ENCODE measurements at places on chromosomes 7 and 10. TPM values are rescaled to one million over a fixed set of nuclear protein-coding genes. Genes with fewer than 3 reads are reported as not detected.
A peak's percentile ranks its signal among the peaks of the same experiment; 100 is the strongest.

- no peaks in the 10 kb centered on the region for H3K36me3 ChIP-seq
- peaks cover 6% of the 10 kb centered on the region for H3K4me1 ChIP-seq
- no peak overlapping the region for H3K27ac ChIP-seq
- H3K4me3 ChIP-seq = no peak overlapping the region
Measured at GRCh38 chr10:103720964-103721335, 134.4 kb downstream of the SH3PXD2A start.

Gene GIMAP5
- 48.3 TPM for total RNA-seq

DNA sequence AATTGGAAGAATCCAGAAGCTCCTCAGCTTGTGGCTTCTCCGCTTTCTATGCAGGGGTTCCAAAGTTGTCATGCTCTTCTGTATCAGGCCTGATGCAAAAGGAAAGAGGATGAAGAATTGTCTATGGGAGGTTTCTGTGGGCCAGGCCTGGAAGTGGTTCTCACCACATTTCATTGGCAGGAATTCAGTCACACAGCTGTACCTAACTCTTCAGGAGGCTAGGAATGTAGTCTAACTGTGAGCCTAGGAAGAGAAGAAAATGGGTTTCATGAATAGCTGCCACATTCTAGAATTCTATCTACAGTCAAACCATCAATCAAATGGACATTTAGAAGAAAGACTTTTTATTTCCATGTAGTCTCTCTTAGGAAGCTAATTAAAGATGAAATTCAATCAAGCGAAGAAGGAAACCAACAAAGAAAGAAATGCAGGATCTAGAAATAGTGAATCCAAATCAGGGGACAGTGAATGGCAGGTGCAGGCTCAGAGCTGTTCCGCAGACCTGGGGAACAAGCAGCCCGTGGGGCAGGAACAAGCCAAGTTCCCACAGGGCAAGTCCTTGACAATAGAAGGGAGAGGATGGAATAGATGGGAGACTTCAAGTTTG lies 25.4 kb upstream of the USP6NL start:
- no peaks in the 10 kb centered on the region for H3K36me3 ChIP-seq
- peaks cover 9% of the 10 kb centered on the region for H3K4me1 ChIP-seq
- DNase-seq = no peak
- no peak overlapping the region for H3K4me3 ChIP-seq
- peaks cover 13% of the 10 kb centered on the region for H3K27me3 ChIP-seq
- no peak overlapping the region for H3K27ac ChIP-seq

Gene CYP2C9
- total RNA-seq = 0.17 TPM

Gene DPCD
- 14.4 TPM for total RNA-seq

- H3K4me1 ChIP-seq = no peaks in the 10 kb centered on the region
- no peak overlapping the region for H3K4me3 ChIP-seq
- DNase-seq = no peak
- H3K27me3 ChIP-seq = no peaks in the 10 kb centered on the region
- no peak overlapping the region for H3K27ac ChIP-seq
- peaks cover 2% of the 10 kb centered on the region for H3K36me3 ChIP-seq
Measured at GRCh38 chr7:155327590-155328320, 30.1 kb downstream of the INSIG1 start.

DNA sequence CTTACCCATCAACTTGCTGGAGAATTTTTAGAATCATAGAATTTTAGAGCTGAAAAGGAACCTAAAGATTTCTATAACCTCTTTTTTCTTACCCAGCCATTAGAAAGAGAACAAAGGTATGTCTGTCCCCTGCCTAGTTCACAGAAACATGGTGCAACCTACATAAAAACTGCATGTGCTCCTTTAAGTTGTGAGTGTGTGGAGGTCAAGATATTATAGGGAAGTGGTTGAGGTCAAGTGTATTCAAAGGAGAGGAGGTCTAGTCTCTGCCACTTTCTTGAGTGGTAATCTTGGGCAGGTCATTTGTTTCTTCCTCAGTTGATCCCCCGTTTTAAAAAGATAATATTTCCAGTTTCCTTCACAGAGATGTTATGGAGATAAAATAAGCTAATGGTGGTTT lies 6.4 kb downstream of the UBTD1 start:
- no peak overlapping the region for H3K4me3 ChIP-seq
- no peak overlapping the region for H3K27ac ChIP-seq

DNA sequence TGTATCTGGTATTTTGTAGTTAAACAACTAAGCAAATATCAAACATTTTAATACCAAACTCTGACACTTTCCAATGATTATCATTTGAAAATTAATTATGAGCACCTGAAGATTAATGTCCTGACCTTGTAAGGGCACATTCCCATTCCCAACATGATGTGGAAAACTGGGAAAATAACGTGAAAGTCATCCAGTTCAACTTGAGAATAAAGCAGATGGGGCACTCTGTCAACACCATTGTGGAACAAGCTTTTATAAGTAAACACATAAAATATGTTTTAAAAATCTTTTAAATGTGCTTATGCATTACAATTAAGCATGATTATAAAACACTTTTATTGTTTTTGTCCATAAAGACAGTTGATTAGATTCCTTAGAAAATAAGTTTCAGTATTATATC lies 14.1 kb downstream of the STEAP2 start:
- no peak overlapping the region for H3K4me3 ChIP-seq
- H3K27ac ChIP-seq = no peak overlapping the region
- H3K4me1 ChIP-seq = no peaks in the 10 kb centered on the region
- H3K27me3 ChIP-seq = peaks cover 17% of the 10 kb centered on the region
- no peaks in the 10 kb centered on the region for H3K36me3 ChIP-seq

Gene INHBA
- total RNA-seq = not detected

DNA sequence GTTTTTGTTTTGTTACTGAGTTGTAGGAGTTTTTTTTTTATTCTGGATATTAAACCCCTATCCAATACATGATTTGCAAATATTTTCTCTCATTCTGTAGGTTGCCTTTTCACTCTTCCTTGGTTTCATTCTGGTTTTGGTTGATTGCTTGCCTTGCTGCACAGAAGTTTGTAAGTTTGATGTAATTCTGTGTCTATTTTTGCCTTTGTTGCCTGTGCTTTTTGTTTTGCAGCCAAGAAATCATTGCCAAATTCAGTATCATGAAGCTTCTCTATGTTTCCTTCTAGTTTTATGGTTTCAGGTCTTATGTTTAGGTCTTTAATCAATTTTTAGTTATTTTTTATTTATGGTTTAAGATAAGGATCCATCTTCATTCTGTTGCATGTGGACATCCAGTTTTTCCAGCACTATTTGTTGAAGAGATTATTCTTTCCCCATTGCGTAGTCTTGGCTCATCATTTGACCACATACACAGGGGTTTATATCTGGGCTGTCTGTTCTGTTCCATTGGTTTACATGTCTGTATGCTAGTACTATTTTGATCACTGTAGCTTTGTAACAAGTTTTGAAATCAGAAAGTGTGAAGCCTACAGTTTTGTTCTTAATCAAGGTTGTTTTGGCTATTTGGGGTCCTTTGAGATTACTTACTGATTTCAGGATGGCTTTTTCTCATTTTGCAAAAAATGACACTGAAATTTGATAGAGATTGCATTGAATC lies 26.4 kb downstream of the BMPR1A start:
- no peak for DNase-seq
- no peaks in the 10 kb centered on the region for H3K27me3 ChIP-seq
- no peak overlapping the region for H3K27ac ChIP-seq
- H3K36me3 ChIP-seq = peaks cover 20% of the 10 kb centered on the region
- H3K4me3 ChIP-seq = no peak overlapping the region

DNA sequence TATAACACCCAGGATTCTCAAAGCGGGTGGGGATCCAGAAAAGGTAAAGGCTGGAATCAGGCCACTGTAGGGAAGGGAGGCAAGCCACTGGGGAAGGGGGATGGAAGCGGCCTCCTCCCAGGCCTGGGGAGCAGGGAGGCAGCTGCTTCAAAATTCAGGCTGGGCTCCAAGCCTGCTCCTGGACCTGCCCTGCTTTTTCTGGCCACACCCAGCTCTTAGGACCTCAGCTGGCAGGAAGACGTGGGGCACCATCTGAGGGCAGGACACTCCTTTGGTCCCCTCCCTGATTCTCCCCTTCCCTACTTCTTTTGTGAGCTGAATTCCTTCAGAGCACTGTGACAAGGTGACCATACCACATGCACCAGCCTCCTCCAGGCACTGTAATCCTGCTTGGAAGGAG lies 4.6 kb upstream of the LBX1 start:
- H3K4me3 ChIP-seq = no peak overlapping the region
- H3K36me3 ChIP-seq = no peaks in the 10 kb centered on the region
- no peak overlapping the region for H3K27ac ChIP-seq
- peaks cover 72% of the 10 kb centered on the region for H3K27me3 ChIP-seq
- H3K4me1 ChIP-seq = peaks cover 20% of the 10 kb centered on the region

Gene ACSM6
- not detected for total RNA-seq

GRCh38 chr7:107924841-107925504 lies 34.0 kb downstream of the DLD start:
- no peak overlapping the region for H3K27ac ChIP-seq
- H3K36me3 ChIP-seq = peaks cover 42% of the 10 kb centered on the region
- H3K27me3 ChIP-seq = no peaks in the 10 kb centered on the region
- H3K4me3 ChIP-seq = no peak overlapping the region
- no peak for DNase-seq

GRCh38 chr10:69048103-69048502 lies 39.8 kb upstream of the SRGN start:
- H3K27me3 ChIP-seq = no peaks in the 10 kb centered on the region
- H3K4me3 ChIP-seq = no peak overlapping the region
- peak overlapping the region; percentile 97 for H3K27ac ChIP-seq

Gene NPTX2
- total RNA-seq = not detected

Gene C10orf105
- total RNA-seq = 0.76 TPM

DNA sequence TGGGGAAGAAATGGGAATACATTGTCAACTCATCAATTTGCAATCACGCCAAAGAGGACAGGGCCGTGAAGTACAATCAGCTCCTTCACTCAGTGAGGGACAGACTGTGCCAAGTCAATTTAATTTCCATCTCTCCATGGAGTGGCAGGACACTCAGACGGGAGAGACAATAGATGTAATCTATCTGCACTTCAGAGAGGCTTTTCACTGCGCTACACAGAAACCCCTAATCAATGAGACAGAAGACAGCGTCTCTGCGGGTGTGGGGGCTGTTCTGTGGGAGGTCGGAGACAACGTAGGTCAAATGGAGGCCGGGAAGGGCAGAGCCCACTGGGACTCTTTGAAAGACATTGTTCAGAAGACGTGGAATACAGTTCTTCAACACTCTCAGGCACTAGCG lies 541.0 kb upstream of the ADARB2 start:
- H3K27ac ChIP-seq = no peak overlapping the region
- no peaks in the 10 kb centered on the region for H3K4me1 ChIP-seq
- H3K27me3 ChIP-seq = no peaks in the 10 kb centered on the region
- no peaks in the 10 kb centered on the region for H3K36me3 ChIP-seq
- DNase-seq = no peak

Gene ZFAND4
- total RNA-seq = 11.9 TPM

DNA sequence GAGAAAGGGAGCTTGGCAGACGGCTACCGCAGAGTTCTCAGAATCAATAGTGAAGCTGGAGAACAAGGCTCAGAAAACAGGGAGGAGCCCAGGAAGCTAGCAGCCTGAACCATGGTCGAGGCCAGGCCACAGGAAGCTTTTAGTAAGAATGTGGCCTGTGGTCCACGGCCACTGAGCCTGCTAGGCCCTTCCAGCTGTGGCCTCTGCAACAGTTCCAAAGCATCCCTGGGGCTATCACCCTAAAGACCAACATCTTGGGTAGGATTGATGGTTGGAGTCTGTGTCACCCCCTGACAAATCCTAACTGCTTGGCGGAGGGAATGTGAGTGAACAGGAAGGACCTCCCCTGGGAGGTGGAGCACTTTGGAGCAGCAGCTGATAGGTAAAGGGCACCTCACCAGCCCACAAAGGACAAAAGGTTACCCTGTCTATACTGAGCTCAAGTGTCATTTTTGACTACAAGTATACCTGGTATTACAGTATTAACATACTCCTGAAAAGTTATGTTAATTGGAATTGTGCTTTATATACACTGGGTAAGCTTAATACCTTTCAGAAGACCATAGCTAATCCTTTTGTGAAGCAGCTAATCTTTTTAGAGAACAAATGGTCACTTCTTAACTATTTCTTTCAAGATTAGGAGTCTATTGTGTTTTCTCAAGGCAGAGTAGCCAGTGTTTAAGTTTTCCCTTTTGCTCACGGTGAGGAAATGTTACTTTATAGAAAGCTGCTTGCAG lies 18.7 kb downstream of the PTPRE start:
- H3K27me3 ChIP-seq = no peaks in the 10 kb centered on the region
- no peak overlapping the region for H3K27ac ChIP-seq
- H3K36me3 ChIP-seq = no peaks in the 10 kb centered on the region
- H3K4me1 ChIP-seq = no peaks in the 10 kb centered on the region

DNA sequence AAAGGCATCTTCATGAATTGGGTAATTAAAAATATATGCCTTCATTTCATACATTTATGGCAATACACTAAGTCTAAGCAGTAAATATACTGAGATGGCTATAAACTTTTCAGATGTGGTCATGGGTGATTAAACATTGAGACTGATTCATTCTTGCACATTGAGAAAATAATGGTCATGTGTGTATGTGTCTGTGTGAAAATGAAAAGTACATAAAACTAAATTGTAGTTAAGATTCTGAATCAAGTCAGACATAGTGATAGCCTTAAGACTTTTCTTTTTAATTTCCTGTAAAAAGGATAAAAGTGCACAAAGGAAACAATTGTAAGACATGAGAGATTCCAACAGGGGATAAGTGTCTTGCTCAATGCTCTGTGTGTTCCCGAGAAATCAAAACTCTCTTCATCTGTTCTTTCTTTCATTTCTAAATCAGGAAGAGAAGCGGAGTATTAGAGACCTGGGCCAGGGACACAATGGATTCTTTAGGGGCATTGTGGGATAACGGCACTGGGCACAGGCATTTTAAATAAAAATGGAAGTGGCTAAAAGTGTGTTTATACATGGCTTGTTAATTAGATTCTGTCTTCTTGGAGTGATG lies 69.8 kb upstream of the AGR3 start:
- H3K4me1 ChIP-seq = no peaks in the 10 kb centered on the region
- H3K36me3 ChIP-seq = no peaks in the 10 kb centered on the region
- DNase-seq = no peak
- H3K27me3 ChIP-seq = no peaks in the 10 kb centered on the region
- no peak overlapping the region for H3K4me3 ChIP-seq

DNA sequence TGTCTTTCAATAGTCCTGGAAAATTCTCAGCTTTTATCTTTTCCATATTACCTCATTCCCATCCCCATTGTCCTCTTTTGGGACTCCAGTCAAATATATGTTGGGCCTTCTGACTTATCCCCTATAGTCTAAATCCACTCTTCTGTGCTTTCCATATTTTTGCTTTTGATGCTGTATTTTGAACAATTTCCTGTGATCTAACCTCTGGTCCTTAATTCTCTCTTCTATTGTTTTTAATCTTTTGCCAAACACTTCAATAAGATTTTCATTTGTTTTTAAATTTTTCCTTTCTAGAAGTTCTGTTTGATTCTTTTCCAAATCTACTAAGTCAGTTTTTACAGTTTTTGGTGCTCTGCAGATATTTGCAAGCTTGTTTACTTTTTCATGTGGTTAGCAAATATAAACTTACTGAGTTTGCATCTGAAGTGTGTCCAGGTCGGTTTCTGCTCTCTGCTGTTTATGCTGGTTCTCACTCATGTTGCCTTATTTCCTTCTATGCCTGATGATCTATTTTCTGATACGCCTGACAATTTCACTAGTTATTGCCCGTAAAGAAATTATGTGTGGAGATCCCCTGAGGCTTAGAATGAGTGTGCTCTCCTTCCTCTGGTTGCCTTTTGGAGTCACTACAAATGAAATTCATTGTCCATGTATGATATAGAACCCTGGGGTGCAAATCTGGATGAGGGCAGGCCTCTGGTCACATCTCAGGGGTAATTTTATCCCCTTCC lies 110.4 kb downstream of the RBM20 start:
- no peaks in the 10 kb centered on the region for H3K36me3 ChIP-seq
- H3K27me3 ChIP-seq = no peaks in the 10 kb centered on the region
- DNase-seq = no peak
- peaks cover 37% of the 10 kb centered on the region for H3K4me1 ChIP-seq

- H3K36me3 ChIP-seq = no peaks in the 10 kb centered on the region
- no peaks in the 10 kb centered on the region for H3K27me3 ChIP-seq
- DNase-seq = no peak
- no peak overlapping the region for H3K4me3 ChIP-seq
Measured at GRCh38 chr7:125573126-125573525, 643.5 kb upstream of the POT1 start.

All from activated CD4-positive, alpha-beta memory T cell treated with anti-CD3 and anti-CD28 coated beads for 36 hours (primary cell).